Activated T-helper 17 cell treated with anti-CD3 and anti-CD28 coated beads, Interleukin-2, amount 50 U/mL, for 72 hours (primary cell): ENCODE measurements at places on chromosomes 4 and X. TPM values are rescaled to one million over a fixed set of nuclear protein-coding genes. Genes with fewer than 3 reads are reported as not detected.

Gene MAGEC1
- not detected for total RNA-seq

Gene SLC16A2
- total RNA-seq, result 0.11 TPM

Gene RWDD4
- 8.8 TPM for total RNA-seq

Gene GRIA3
- not detected for total RNA-seq

Gene TLR6
- total RNA-seq, result 2.7 TPM

Gene GLOD5
- not detected for total RNA-seq

Gene ABCB7
- total RNA-seq, result 76.9 TPM

Gene SLC39A8
- total RNA-seq, result 86.3 TPM

Gene SASH3
- total RNA-seq, result 191 TPM

Gene SNCA
- total RNA-seq, result 0.85 TPM

Gene VEGFC
- total RNA-seq, result not detected

Gene RAB9B
- 1.3 TPM for total RNA-seq

Gene NRK
- total RNA-seq, result not detected
